ENCODE measurements at places on chromosomes 7 and 10.
A peak's percentile ranks its signal among the peaks of the same experiment; 100 is the strongest.

- DNase-seq = peak; percentile 17
Observed at GRCh38 chr7:16755397-16755796, 1.8 kb downstream of the TSPAN13 start.

DNA sequence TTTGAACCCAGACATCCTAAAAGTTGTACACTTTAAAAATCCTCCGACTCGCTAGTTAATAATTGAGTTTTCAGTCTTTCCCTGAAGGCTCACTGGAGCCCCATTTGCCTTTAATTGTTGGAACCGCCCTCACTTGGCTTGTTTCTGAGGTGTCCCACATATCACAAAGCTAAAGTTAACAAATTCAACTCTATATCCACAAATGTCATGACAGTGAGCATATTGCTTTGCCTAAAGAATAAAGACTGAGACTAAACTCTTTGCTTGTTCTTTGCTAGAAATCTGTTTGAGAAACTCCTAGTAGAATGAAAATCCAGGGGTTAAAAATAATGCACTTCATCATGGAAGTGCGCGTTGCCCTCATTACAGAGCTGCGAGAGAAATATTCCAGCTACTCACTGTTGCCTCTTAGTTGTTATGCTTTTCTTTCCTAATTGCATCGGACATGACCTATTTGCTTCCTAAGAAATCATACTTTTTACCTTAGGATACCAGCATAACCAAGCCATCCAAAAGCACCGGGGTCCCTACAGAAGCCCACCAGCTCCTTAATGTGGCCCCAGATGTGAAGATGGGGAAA lies 752 bp downstream of the THSD7A start:
- DNase-seq = no peak

- no peak for DNase-seq
Observed at GRCh38 chr7:96675548-96675947, 34.1 kb downstream of the SEM1 start.

- DNase-seq = no peak
Observed at GRCh38 chr7:67918158-67918557, 921.5 kb downstream of the TYW1 start.

DNA sequence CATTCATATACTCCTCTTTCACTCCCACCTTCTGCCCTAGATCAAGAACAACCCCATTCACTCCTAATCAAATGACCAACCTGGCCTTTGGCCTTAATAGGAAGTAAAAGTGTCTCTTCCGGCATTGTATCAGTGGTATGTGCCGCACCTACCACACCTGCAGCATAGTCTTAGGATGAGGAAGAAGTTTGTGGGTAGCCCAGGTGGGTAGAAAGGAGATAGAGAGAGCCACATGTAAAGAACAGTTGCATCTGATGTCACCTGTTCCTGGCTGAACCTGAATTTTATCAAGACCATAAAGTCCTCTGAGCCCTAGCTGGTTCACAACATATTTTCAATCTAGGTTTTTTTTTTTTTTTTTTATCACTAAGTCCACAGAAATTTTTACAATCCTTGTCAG lies 55.5 kb upstream of the PTPN12 start:
- no peak for DNase-seq
